ENCODE measurements at places on chromosomes 5 and 9.

DNA sequence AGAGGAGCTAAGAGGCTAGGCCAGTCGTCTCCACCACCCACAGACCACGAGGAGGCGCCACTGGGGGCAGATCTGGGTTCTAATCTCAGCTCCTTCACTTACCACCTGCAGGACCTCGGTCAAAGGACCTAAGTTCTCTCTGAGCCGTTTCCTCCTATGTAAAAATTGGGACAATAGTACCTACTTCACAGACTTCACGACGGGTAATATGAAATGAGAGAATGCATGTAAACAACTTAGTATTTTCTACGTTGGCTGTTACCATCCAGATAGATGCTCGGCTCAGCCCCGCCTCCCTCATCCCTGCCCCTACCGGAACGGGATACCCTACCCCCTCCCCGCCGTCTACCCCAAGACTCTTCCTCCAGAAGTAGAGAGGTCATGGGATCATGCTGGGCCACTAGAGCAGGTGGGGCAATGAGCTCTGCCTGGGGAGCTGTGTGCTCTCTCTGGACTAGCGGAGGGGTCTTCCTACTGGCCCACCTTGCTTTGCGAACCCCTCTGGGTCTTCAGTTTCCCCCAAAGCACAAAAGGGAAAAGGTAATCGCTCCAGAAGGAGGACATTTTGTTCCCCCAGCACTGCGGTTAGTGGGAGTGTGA lies 541 bp downstream of the GNPDA1 start:
- DNase-seq = peak; percentile 55

DNA sequence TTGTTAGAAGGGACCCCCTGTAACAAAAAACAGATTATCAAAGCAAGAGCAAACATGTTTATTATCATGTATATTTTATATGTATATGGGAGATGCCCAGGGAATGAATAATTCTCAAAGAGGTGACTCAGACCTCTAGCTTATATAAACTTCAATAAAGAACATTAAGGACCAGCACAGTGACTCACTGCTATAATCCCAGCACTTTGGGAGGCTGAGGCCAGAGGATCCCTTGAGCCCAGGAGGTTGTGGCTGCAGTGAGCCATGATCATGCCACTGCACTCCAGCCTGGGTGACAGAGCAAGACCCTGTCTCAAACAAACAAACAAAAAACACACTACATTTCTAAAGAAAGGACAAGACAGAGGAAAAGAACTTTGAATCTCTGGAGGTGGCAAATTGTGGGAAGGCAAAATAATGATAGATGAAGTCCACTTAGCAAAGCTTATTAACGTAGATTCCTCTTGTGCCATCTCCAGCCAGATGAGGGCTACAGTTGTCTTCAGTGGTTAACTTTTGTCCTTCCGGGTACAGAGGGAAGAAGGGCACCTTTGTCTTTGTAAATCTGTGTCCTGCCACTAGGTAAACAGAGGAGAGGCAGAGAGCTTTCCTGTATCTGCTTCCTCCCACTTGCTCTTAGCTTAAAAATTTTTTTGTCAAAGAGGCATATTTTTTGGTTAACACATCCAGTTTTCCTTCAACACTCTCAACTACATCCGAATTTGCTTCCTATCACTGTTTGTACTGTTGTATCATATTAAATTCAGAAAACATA lies 7.5 kb upstream of the RFK start:
- no peak for DNase-seq

GRCh38 chr5:143343042-143343441 lies 60.4 kb downstream of the NR3C1 start:
- no peak for DNase-seq

DNA sequence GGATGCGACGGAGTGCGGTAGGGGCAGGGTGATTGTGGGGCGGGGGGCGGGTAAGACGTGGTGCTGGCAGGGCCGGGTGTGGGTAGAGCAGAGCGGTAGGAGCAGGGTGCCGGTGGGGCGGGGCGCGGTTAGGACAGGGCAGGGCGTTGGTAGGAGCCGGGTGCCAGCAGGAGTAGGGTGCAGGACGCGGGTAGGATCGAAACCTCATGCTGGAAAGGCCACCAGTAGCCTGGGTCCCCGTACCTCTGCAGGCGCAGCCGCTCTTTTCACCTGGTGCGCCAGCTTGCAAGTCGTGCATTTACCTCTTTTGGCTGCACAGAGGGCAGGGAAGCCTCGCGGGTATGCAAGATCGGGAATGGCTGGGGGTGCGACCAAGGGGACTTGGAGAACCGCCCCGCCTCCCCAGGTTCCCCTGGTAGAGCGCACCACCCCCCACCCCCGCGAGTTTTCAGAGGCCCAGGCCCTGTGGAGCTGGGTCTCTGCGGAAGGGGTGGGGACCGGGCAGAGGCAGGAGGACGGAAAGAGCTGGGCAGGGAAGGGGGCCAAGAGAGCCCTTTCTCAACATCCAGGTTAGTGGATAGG lies 104.8 kb upstream of the SIMC1 start:
- peak; percentile 9 for DNase-seq

- no peak for DNase-seq
Observed at GRCh38 chr9:76654575-76654974, 109.7 kb upstream of the PCA3 start.

DNA sequence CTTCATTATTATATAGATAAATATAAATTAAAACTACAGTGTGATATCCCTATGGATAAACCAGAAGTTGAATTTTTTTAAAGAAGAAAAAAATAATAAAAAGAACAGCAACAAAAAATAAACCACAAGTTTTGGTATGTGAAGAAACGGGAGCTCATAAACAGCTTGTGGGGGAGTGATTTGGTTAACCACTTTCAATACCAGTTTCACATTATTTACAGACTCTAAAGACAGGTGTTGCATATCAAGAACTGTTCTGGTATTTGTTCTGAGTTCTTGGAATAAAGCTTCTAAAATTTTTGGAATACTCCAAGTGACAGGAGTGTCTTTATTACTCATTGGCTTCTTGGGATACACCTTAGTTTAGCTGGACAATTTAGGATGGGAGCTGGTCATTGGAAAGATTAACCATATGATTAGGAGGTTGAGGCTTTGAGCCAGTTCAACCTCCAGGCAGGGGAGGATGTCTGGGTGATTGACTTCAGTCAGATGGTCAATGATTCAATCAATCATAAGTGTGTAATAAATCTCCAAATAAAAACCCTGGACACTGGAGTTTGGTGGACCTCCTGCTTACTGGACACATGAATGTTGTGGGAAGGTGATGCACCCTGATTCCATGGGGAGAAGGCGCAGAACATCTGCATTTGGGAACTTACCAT lies 2223.1 kb upstream of the C9orf72 start:
- DNase-seq = no peak

GRCh38 chr5:173501271-173501670 lies 115.2 kb downstream of the BOD1 start:
- DNase-seq = no peak

DNA sequence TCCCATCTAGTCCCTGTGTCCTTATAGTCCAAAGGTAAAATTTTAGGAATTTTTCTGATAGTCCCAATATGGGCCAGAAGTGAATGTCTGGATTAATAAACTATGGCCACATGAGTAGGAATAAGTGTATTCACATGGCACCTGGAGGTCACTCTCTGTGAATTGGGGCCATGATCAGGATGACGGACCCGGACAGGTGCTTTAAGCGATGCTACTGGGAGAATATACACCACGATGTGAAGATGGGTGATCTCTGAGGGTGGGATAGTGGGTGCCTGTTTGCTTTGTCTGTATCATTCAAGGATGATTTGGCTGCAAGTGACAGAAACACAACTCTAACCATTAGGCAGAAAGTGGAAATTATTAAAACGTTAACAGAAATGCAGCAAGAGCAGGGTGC lies 101.2 kb downstream of the UGCG start:
- no peak for DNase-seq

- peak; percentile 64 for DNase-seq
Observed at GRCh38 chr5:147957901-147958300, 51.6 kb upstream of the C5orf46 start.

DNA sequence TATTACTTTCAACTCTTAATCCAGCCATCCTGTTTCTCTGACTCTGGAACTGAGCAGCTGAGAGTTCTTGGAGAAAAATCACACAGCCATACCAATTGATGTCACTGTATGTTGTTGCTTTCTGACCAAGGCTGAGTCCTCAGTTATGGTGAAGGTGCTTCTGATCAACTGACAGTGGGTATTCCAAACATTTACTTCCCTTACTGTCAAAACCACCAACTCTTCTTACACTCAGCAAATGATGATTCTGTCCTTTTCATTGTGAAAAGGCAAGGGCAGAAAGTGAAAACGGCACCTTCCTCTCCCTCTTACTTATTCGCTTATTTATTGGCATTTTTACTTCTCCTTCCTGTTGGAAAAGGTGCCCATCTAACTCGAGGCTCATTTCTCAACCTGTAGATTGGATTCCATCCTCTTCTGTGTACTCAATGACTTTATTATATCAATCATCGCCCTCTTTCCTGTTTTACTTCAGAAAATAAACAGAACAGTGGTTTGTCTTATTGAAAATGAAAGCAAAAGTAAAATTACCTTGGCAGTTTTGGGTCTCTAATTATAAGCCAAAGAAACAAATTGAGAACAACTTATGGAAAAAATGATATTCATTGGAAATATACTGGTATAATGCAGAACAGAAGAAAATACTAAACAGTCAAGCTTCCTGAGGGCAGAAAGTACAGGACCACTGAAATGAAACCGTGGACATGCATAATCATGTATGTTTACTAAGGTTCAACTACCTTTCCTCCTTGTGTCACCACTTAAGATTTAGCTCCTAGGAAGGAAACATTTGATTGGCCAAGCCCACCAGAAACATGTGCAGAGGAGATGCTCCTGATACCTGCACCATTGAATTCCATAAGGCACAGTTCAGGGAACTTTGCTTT lies 104.5 kb upstream of the CHD1 start:
- no peak for DNase-seq

GRCh38 chr5:161095953-161096352 lies 243.9 kb upstream of the ATP10B start:
- no peak for DNase-seq

GRCh38 chr5:149005077-149005892 lies 57.6 kb downstream of the SH3TC2 start:
- no peak for DNase-seq

DNA sequence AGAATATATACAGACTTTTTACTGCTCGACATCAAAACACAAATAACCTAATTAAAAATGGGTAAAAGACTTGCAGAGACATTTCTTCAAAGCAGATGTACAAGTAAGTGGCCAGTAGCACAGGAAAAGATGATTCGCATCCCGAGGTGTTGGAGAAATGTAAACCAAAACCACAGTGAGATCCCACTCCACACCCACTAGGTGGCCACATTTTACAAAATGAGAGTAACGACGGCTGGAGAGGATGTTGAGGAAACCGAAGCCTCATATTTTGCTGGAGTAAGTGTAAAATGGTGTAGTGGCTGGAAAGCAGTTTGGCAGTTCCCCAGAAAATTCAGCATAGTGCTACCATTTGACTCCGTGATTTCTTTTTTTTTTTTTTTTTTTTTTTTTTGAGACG lies 21.3 kb upstream of the GBGT1 start:
- DNase-seq = peak; percentile 45

GRCh38 chr5:176664886-176665285 lies 17.6 kb downstream of the TSPAN17 start:
- no peak for DNase-seq

DNA sequence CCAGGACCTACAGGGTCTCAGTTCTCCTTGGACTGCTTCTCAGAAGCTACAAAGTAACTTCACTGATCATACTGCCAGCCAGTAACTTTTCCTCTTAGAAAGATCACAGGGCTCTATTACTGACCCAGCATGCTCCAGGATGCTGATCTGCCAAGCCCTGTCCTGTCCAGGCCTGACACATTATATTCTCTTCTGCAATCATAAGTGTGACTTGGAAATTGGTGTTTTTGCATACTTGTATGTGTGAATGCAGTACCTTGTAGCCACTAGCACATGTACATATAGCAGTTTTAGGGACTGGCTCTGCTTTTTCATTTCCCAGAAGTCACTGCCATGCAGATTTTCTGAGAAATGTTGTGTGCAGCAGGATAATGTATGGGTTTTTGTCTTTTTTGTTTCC lies 40.1 kb upstream of the CCNH start:
- no peak for DNase-seq

DNA sequence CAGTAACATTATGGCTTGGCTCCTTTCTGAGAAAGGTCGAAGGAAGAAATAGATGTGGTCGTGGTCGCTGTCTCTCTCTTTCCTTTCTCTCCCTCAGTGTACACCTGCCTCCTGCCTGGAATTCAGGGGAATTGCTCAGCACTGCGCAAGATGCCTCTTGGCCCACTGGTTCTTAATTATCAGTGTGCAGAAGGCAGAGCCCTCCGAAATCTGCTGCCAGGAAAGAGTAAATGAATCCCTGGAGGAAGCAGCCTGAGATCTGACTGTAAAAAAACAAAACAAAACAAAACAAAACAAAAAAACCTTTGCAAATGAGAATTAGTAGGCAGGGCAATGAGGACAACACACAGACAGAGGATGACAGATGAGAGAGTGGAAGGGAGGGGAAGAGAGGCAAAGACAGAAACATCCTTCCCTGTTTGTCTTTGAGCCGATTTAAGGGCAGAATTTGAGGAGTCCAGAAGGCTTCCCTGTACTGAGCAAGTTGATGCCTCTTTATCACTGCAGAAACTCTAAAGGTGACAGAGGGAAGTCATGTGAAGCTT lies 113.8 kb upstream of the PUM3 start:
- no peak for DNase-seq

GRCh38 chr9:13933268-13933656 lies 380.7 kb downstream of the NFIB start:
- no peak for DNase-seq

GRCh38 chr5:78719504-78720219 lies 71.1 kb upstream of the LHFPL2 start:
- DNase-seq = no peak

- DNase-seq = no peak
Observed at GRCh38 chr5:148075529-148075928, 11.7 kb downstream of the SPINK5 start.

DNA sequence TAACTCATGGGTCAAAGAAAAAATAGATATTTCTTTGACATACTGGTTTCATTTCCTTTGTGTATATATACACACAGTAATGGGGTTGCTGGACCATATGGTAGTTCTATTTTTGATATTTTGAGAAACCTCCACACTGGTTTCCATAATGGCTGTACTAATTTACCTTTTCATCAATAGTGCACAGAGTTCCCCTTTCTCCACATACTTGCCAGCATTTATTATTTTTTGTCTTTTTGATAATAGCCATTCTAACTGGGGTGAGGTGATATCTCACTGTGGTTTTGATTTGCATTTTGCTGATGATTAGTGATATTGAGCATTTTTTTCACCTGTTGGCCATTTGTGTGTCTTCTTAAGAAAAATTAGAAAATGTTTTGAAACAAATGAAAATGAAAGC lies 78.4 kb upstream of the CKMT2 start:
- DNase-seq = no peak

GRCh38 chr5:136030956-136031611 lies 2.3 kb downstream of the TGFBI start:
- DNase-seq = no peak

DNA sequence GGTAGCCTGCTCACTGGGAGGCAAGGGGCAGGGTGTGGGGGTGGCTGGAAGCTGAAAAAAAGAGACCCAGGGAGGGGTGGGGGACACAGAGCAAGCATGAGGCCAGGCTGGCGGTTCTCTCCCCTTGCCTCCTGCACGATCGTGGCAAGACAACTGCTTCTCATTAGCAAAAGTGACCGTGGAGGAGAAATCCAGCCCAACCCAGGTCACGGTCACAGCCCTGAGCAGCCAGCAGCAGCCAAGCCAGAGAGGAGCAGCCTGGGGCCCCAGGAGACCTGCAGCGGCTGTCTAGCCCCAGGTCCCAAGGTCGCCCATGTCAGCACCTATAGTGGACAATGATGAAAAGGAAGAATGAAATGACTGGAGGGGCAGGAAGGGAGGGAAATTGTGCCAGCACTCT lies 89.1 kb downstream of the NRG2 start:
- no peak for DNase-seq
